ENCODE measurements at places on chromosomes 12 and 14.
A peak's percentile ranks its signal among the peaks of the same experiment; 100 is the strongest.

- DNase-seq: no peak
These were observed 8.1 kb downstream of the TMEM179 start for GRCh38 chr14:104596451-104596918.

- DNase-seq: no peak
These were observed 127.0 kb downstream of the SCAF11 start for GRCh38 chr12:45863332-45863731.

DNA sequence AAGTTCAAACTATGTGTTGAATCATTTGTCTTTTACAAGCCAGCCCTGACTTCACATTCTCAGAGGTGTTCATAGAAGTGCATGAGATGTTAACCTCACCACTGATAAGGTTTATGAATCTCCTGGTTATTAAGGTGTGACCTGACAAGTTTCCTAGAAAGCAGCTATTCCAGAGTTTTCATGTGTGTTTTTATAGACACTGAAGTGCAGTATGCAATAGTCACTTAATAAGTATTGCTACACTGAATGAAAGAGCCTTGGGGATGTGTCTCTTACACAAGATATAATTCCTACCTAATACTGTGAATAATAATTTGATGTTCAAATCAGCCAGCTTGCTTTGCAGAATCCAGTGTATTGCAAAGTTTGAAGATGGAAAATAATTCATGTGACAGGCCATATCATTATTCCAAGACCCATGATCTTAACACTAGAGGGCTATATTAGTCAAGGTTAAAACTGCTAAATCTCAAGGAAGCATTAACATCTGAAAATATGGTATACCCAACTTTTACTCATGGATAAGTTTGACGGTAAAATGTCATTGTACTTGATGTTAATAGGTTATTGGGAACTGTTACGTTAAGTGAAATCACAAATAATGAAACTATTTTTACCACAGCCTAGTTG, 13.0 kb downstream of the SLC25A3 start:
- DNase-seq: no peak

GRCh38 chr14:91388551-91388975, 29.1 kb downstream of the CCDC88C start:
- DNase-seq: no peak

DNA sequence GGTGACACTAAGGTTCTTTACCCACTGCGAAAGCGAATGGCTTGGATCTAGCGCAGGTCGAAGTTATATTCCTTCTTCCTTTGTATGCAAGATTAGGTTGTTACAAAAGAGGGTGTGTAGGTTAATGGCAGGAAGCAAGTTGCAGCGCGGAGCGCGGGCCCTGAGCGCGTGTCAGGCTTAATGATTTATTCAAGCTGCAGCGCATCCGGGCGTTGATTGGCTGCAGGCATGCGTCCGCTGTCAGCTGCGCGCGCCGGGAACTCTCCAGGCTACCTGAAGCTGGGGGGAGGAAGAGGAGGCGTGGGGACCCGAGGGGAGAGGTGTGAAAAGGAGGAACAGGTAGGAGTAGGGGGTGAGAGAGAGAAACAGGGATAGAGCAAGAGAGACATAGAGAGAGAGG, 7.4 kb downstream of the ASCL1 start:
- no peak for DNase-seq

- no peak for DNase-seq
These were observed 12.5 kb downstream of the CIT start for GRCh38 chr12:119864591-119864990.

DNA sequence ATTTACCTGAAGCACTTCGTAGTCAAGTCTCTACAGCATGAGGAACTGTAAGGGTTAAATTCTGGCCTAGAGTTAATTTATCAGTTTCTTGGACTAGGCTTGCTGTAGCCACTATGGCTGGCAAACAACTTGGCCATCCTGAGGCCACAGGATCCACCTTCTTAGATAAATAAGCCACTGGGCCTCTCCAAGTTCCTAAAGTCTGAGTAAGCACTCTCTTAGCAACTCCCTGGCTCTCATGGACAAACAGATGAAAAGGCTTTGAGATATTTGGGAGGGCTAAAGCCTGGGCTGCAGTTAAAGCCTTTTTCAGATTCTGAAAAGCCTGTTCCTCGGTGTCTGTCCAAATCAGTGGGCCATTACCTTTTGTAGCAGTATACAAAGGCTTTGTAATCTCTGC, 675.0 kb downstream of the TMEM121 start:
- DNase-seq: no peak

DNA sequence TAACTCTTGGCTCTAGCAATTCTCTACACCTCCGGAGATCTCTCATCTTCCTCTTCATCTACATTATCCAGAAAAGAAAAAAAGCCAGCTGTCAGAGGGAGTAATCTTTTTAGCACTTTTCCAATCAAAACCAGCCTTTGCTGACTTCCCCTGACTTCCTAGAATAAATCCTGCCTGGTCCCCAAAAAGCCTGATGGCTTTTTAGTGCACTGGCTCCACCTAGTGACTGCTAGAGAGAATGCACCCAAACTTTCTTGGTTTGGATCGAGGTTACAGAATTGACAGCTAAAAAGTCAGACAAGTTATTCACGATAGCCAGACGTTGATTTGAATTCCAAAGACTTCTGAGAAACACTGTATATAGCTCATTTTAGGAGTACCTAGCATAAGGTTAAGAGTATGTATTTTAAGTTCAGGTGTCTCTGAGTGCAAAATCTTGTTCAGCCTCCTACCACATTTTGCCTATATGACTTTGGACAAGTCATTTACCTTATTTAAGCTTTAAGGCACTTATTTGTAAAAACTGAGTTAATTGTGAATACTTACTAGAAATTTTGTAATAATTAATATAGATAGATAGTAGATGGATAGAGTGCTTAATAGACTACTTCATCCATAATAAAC, 185.7 kb upstream of the GRIN2B start:
- peak; percentile 66 for DNase-seq

GRCh38 chr12:125263385-125263784, 198.2 kb downstream of the AACS start:
- no peak for DNase-seq

DNA sequence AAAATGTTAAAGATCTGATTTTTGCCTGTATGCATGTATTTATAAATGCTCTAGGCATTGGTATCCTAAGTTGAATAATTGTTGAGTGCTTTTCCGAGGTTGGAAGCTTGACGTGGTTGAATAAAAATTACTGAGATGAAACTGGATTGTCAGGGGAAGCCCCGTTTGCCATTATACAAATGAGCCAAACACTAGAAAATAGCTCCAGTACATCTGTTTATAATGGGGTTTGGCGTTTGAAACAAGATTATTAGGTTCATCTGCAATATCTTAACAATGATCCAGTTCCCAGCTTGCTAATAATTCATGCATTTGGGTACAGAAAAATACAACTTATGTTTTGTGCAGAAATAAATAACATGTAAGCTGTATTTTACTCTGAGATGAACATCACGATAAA, 789.6 kb downstream of the GALC start:
- no peak for DNase-seq

- DNase-seq: peak; percentile 40
These were observed 33.3 kb downstream of the ATP2A2 start for GRCh38 chr12:110314308-110314707.

DNA sequence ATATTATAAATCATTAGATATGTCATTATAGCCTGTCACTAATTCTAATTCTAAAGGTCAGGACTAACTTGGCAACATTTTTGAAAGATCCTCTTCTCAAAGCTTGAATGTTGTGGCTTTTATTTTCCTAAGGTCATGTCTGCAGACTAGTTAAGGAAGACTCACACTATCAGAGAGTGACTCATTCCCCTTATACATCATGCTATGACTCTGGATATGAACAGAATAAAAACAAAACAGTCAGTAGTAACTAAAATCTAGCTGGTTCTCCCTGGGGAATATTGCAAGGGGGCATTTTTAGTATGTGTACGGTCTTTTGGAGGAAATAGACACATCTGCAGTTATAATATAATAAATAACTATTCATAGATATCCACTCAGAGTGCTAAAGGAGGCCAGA, 170.6 kb downstream of the SLC2A13 start:
- peak; percentile 30 for DNase-seq

GRCh38 chr14:94052199-94052598, 26.1 kb downstream of the OTUB2 start:
- DNase-seq: no peak

- no peak for DNase-seq
These were observed 69.4 kb downstream of the IRF2BPL start for GRCh38 chr14:76958980-76959710.

- DNase-seq: peak; percentile 95
These were observed 585 bp upstream of the TEAD4 start for GRCh38 chr12:2958432-2959191.

- DNase-seq: no peak
These were observed 308.1 kb downstream of the RPAP3 start for GRCh38 chr12:47397664-47398281.

DNA sequence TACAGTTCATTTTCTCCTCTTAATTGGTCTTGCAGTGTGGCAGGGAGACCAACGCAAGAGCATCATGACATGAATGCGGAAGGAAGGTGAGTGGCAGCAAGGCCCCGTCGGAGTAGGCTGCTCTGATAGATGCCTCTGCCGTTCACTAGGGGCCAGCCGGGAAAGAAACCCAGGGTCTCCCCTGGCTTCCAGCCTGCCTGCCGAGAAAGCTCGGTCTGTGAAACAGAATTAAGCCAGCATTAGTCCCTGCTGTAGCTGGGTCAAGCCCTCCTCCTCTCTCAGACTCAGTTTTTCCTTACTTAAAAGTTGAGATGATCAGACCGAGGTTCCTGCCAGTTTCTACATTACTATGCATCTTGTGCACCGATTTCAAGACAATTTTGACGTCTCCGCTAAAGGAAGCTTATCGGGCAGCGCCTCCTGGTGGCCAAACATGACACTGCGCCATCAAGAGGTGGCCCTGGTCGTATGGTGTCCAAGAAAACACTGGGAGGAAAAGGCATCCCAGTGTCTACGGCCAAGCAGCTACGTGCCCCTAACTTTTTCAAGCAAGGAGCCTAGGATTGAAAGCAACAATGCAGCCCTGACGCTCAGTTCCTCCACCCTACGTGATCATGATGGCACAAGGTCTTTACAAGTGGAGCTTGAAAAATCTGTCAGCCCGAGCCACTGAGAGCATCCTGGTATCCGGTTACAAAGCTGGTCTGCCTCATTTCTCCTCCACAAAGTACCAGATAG, 131.6 kb downstream of the KSR2 start:
- DNase-seq: peak; percentile 58

DNA sequence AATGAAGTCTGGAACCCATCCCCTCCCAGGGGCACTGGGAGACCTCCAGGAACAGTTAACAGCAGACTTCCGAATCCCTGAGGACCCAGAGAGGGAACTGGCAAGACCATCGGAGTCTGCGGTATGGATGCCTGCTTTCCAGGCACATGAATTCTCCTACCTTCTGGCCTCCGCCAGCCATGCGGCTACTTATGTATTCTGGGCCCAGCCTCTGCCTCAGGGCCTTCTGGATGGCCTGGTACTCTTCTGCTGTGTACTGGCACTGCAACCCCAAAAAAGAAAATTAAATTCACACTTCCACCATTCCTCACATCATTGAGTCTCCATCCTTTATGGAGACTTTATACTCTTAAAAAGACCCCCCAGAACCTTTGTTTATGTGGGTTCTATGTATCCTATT, 18.4 kb downstream of the RAD52 start:
- no peak for DNase-seq

Measured in hepatic stellate cell (primary cell).